ENCODE measurements at places on chromosomes 11 and 22. TPM values are rescaled to one million over a fixed set of nuclear protein-coding genes. Genes with fewer than 3 reads are reported as not detected.

CD6 gene
- 3.0 TPM for total RNA-seq

SLC6A5 gene
- not detected for total RNA-seq

ARHGEF12 gene
- 66.7 TPM for total RNA-seq

- H3K27ac ChIP-seq: no peak overlapping the region
- H3K4me3 ChIP-seq: peak overlapping the region; percentile 34
- no peaks in the 10 kb centered on the region for H3K36me3 ChIP-seq
- H3K4me1 ChIP-seq: peaks cover 6% of the 10 kb centered on the region
- DNase-seq: peak; percentile 86
These were observed 697 bp downstream of the TPBGL start for GRCh38 chr11:75241036-75241905.

GRCh38 chr11:115157247-115157646 lies 347.0 kb downstream of the CADM1 start:
- H3K4me3 ChIP-seq: no peak overlapping the region
- H3K27me3 ChIP-seq: no peaks in the 10 kb centered on the region
- H3K36me3 ChIP-seq: no peaks in the 10 kb centered on the region
- H3K4me1 ChIP-seq: no peaks in the 10 kb centered on the region
- H3K27ac ChIP-seq: no peak overlapping the region
- DNase-seq: no peak

DNA sequence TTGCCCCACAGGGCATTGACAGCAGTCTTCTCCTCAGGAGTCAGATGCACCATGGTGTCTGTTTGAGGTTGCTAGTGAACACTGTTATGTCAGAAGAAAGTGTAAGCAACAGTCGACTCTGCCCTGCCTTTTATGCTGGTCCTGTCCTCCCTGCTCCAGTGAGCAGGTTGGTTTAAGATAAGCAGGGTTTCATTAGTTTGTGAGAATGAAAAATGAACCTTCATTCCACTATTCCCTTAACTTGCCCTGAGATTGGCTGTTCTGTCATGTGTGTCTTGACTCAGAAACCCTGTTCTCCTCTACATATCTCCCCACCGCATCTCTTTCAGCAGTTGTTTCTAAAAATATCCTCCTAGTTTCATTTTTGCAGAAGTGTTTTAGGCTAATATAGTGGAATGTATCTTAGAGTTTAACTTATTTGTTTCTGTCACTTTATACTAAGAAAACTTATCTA lies at the start of gene HBD:
Gene HBD (minus strand): TSS at position 103 of the 454 bp plus-strand sequence. CDS start 50 bp downstream, at position 53.
- DNase-seq: no peak
- H3K4me3 ChIP-seq: no peak within 1 kb of the TSS
- no peak within 1 kb of the TSS for H3K27ac ChIP-seq
- H3K36me3 ChIP-seq: no peaks in the 10 kb centered on the region

DNA sequence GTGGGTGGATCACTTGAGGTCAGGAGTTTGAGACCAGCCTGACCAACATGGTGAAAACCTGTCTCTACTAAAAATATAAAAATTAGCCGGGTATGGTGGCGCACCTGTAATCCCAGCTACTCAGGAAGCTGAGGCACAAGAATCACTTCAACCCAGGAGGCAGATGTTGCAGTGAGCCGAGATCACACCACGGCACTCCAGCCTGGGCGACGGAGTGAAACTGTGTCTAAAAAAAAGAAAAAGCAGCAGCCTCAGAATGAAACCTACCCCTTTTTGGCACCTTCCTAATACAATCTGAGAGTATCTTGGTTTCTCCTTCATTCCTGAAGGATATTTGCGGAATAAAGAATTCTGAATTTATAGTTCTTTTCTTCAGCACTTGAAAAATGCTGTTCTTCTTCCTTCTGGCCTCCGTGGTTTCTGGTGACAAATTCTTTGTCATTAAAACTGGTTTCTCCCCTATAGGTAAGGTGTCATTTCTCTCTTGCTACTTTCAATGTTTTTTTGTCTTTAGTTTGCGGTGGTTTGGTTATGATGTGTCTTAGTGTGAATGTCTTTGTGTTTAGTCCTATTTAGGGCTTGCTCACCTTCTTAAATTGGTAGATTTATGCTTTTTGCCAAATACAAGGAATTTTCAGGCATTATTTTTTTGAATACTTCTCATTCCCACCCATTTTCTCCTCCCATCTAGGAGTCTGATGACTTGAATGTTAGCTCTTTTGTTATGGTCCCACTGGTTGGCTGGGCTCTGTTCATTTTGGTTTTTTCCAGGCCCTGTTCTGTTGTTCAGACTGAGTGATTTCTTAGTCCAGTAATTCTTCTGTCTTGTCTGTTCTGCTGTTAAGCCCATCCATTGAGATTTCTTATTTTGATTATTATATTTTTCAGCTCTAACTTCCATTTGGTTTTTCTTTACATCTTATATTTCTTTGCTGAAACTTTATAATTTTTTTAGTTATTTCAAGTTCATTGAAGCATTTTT lies 15.4 kb downstream of the ASRGL1 start:
- H3K27ac ChIP-seq: no peak overlapping the region
- H3K36me3 ChIP-seq: no peaks in the 10 kb centered on the region
- H3K4me1 ChIP-seq: no peaks in the 10 kb centered on the region

DNA sequence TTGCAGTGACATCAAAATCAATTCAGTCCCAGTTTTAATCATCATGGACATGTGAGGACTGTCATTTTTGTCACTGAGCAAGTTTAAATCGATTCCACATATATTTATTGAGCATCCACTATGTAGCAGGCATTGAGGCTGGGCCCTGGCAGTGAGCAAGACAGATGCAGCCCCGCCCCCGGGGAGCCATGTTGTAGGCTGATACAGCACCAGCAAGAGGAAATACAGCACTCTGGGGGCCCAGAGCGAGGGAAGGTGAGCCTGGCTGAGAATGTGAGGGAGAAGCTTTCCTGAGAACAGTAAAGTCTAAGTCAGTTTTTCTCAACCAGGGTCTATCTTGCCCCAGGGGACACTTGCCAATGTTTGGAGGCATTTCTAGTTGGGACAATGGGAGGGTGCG lies 108.6 kb upstream of the ASPHD2 start:
- H3K36me3 ChIP-seq: no peaks in the 10 kb centered on the region
- H3K4me3 ChIP-seq: no peak overlapping the region
- DNase-seq: no peak
- no peaks in the 10 kb centered on the region for H3K4me1 ChIP-seq
- H3K27me3 ChIP-seq: no peaks in the 10 kb centered on the region
- H3K27ac ChIP-seq: no peak overlapping the region

- H3K4me3 ChIP-seq: no peak overlapping the region
- H3K36me3 ChIP-seq: no peaks in the 10 kb centered on the region
- no peaks in the 10 kb centered on the region for H3K27me3 ChIP-seq
- DNase-seq: no peak
These were observed 45.4 kb downstream of the TP53I11 start for GRCh38 chr11:44905131-44905866.

DNA sequence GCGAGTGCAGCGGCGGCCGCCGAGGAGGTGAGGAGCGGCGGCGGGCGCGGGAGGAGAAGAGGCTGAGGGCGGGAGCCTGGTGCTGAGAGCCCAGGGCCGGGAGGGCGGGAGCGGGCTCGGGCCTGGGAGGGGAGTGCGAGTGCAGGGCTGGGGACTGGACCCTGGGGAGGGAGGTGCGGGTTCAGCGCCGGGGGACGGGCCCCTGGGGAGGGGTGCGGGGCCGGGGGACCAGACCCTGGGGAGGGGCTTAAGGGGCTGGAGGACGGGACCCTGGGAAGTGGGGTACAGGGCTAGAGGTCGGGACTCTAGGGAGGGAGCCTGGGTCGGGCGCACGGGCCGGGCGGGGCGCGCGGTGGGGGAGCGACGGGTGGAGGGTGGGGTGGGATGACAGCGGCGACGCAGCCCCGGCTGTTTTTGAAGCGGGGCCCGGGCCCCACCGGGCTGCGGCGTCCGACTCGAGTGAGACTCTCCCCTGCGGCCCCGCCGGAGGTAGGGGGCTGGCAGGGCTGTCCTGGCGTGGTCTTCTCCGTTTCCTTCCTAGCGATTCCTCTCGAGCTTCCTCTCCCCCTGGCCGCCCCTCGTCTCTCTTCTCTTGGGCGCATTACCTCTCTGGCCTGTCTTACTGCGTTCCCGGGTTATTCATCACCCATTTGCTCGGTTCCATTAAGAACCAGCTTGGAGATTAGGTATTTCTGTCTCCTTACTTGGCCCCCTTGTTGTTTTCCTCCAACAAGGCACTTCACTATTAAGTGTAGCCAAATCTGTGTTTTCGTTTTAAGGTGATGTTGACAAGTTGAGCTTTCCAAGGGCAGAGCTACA lies 754 bp downstream of the NUP50 start:
- H3K27me3 ChIP-seq: no peaks in the 10 kb centered on the region
- peak overlapping the region; percentile 90 for H3K4me3 ChIP-seq
- peaks cover 8% of the 10 kb centered on the region for H3K36me3 ChIP-seq
- peak overlapping the region; percentile 80 for H3K27ac ChIP-seq
- H3K4me1 ChIP-seq: peaks cover 21% of the 10 kb centered on the region

DNA sequence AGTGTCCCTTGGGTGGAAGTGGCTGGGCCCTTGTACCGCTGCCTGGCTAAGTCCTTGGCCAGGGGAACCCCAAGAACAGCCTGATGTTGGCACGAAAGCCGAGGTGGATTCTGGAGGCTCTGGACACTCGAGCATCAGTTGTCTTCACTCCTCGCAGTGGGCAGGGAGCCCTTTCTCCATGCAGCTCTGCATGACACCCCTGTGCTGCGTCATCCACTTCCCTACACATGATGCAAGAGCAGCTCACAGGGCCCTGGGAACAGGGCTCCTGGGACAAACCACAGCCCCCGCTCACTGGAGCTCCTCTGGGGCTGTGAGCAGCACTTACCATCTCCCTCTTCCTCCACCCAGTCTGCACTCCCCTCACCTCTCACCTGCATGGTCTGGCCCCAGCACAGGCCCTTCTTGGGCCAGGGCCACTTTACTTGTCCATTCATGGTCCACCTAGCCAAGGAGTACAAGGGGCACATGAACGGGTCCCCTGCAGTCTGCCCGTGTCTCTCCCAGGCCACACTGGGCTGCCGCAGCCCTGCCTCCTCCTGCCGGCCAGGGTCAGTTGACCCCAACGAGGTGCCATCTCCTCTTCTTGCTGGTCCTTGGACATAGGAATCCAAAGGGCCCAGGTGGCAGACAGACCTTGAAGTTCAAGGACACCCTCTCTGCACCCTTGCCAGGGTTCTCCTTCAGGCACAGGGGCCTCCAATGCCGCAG lies 66.5 kb downstream of the IGF2 start:
- no peaks in the 10 kb centered on the region for H3K27me3 ChIP-seq
- no peak overlapping the region for H3K27ac ChIP-seq
- no peaks in the 10 kb centered on the region for H3K4me1 ChIP-seq
- no peak for DNase-seq
- H3K4me3 ChIP-seq: no peak overlapping the region

DNA sequence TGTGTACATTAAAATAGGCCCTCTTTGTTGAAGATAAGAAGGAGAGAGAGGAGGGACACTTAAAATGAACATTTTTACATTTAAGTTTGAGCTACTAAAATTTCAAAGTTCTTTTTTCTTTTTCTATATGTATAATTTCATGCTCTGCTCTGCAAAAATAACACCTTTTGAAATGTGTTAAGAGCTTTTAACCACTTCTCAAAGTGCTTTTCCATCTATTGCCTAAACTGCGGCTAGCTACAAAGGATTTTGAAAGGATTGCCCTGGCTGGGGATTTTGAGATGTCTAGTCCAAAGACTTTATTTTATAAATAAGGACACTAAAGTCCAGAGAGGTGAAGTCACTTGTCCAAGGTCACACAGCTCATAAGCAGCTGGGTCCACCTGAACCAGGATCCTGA lies 138.5 kb downstream of the CCDC81 start:
- H3K4me3 ChIP-seq: no peak overlapping the region
- no peaks in the 10 kb centered on the region for H3K27me3 ChIP-seq
- no peaks in the 10 kb centered on the region for H3K36me3 ChIP-seq

DNA sequence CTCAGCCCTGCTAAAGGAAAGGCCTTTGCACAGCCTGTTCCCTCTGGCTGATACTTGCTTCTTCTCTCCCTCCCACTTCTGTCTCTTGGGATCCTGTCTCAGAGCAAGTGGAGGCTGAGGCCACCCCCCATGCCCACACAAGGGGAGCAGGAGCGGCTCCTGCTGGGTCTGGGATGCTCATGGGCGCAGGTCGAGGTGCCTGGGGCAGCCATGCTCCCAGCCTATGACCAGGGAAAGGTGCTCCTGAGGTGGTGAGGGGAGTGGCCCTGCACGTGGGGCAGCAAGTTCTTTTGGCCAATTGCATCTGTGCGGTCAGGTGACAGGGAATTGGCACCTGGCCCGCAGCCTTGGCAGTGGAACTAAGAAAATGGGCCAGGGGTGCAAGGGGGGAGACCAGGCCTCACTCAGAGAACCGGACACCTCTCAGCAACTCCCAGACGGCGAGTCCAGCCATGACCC lies 1.5 kb downstream of the MAPK11 start:
- peaks cover 29% of the 10 kb centered on the region for H3K27me3 ChIP-seq
- H3K4me1 ChIP-seq: peaks cover 16% of the 10 kb centered on the region
- peak; percentile 54 for DNase-seq
- no peaks in the 10 kb centered on the region for H3K36me3 ChIP-seq
- no peak overlapping the region for H3K4me3 ChIP-seq
- H3K27ac ChIP-seq: no peak overlapping the region

DNA sequence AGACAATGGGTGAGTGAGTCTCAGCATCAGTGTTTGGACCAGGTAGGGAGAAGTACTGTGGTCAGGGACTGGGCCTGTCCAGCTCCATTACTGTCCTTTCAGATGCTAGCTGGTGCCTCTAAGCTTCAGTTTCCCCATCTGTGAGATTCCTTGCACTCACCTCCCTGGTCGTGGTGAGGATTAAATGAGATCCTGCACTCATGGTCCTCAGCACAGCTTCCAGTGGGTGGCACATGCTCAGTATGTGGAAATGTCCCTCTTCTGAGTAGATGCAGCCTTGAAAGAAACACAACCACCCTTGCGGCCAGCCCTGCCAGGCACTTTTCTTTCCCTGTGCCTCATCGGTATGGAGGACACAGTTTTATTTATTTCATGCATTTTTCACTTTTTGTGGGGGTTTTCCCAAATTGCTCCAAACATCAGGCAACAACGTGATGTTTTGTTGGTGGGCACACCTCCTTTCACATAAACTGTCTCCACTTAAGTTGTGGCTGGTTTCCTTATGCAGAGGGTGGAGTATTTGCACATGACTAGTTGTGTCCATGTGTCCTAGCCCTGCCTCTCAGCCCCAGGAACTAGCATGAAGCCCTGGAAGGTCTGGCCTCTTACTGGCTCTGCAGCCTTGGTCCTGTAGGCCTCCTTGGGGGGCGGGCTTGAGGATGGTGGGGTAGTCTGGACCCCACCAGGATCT lies 1.1 kb downstream of the LZTR1 start:
- H3K36me3 ChIP-seq: no peaks in the 10 kb centered on the region
- no peaks in the 10 kb centered on the region for H3K27me3 ChIP-seq
- H3K27ac ChIP-seq: no peak overlapping the region
- H3K4me1 ChIP-seq: peaks cover 12% of the 10 kb centered on the region
- no peak for DNase-seq

GRCh38 chr11:70057080-70057479 lies 21.0 kb upstream of the ANO1 start:
- no peak overlapping the region for H3K27ac ChIP-seq
- H3K4me1 ChIP-seq: no peaks in the 10 kb centered on the region
- H3K27me3 ChIP-seq: no peaks in the 10 kb centered on the region
- no peak for DNase-seq

Measured in colonic mucosa (tissue), 4 donors.